ENCODE measurements at places on chromosomes 4 and X. TPM values are rescaled to one million over a fixed set of nuclear protein-coding genes. Genes with fewer than 3 reads are reported as not detected.

Gene MAGEA10
- total RNA-seq = not detected

Gene GABRB1
- total RNA-seq = not detected

Gene FABP2
- total RNA-seq = not detected

Gene PCYT1B
- under 0.01 TPM for total RNA-seq

Gene CSN3
- total RNA-seq = not detected

Gene ZAR1
- 1.8 TPM for total RNA-seq

Gene EDA
- 2.0 TPM for total RNA-seq

Gene TBC1D9
- 21.2 TPM for total RNA-seq

Gene ARR3
- not detected for total RNA-seq

Gene MEPE
- total RNA-seq = not detected

GRCh38 chrX:145190801-145191389 lies 56.4 kb upstream of the SPANXN1 start:
- no peak overlapping the region for H3K4me3 ChIP-seq
- H3K4me1 ChIP-seq = no peaks in the 10 kb centered on the region
- no peak overlapping the region for H3K27ac ChIP-seq
- H3K27me3 ChIP-seq = no peaks in the 10 kb centered on the region
- no peaks in the 10 kb centered on the region for H3K36me3 ChIP-seq

DNA sequence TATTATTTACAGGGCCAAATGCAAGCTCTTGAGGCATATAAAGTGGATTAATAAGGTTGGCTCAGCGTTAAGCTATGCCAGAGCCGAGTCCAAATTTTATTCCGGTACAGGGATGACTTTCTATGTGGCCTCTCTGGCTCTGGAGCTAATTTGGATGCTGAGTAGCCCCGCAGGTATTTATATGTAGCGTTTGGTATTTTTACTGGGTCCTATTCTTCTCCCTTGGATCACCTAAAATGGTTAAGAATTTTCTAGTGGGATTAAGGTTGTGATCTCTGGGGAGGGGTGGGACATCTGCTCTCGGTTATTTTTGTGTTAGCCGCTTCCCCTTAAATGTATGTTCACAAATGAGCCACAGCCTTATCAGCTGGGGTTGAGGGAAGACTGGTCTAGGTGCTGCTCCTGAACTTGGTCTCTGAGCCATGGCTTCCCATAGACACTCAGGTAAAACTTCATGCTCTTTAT lies 49.4 kb downstream of the FHL1 start:
- no peaks in the 10 kb centered on the region for H3K36me3 ChIP-seq
- DNase-seq = no peak
- H3K4me1 ChIP-seq = peaks cover 73% of the 10 kb centered on the region
- H3K4me3 ChIP-seq = peak overlapping the region; percentile 67

- H3K4me3 ChIP-seq = no peak overlapping the region
- no peaks in the 10 kb centered on the region for H3K36me3 ChIP-seq
- no peaks in the 10 kb centered on the region for H3K4me1 ChIP-seq
- no peak overlapping the region for H3K27ac ChIP-seq
- no peak for DNase-seq
These were observed 44.1 kb downstream of the FGFBP1 start for GRCh38 chr4:15894393-15894792.

DNA sequence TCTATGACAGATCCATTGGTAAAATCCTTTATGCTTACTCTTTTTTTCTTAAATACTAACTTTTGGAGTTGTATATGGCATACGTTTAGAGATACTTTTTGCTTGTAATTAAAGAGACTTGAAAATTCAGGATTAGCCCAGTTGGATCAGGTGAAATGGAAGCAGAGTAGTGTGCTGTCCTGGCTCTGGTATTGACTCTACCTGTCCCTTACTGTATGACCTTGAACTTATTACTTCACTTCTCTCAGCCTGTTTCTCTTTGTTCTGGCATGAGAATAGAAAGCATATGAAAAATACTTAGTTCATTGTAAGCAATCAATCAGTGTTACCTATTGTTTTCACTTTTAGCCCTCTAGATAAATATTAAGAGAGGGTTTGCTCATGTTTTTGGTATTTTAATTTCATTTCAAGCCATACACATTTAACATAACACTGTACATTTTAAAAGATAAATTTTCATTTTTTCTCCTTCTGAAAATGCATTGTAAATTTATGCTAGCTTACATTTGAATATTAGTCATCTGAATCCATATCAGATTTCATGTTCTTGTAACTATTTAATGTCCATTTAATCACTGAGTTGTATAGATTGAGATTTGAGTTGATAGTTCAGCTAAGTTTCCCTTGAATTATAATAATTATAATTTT lies 35.9 kb downstream of the GUCY1B1 start:
- H3K27me3 ChIP-seq = no peaks in the 10 kb centered on the region
- no peak overlapping the region for H3K27ac ChIP-seq
- no peak overlapping the region for H3K4me3 ChIP-seq
- H3K36me3 ChIP-seq = peaks cover under 1% of the 10 kb centered on the region
- DNase-seq = no peak

- H3K27me3 ChIP-seq = no peaks in the 10 kb centered on the region
- no peak overlapping the region for H3K4me3 ChIP-seq
- H3K27ac ChIP-seq = no peak overlapping the region
- H3K36me3 ChIP-seq = no peaks in the 10 kb centered on the region
- peaks cover 11% of the 10 kb centered on the region for H3K4me1 ChIP-seq
These were observed 207.1 kb downstream of the PPP3CA start for GRCh38 chr4:101140228-101140627.

GRCh38 chr4:157674699-157675098 lies 454.2 kb downstream of the GRIA2 start:
- no peaks in the 10 kb centered on the region for H3K36me3 ChIP-seq
- peak overlapping the region; percentile 37 for H3K27ac ChIP-seq
- no peak for DNase-seq
- no peak overlapping the region for H3K4me3 ChIP-seq

DNA sequence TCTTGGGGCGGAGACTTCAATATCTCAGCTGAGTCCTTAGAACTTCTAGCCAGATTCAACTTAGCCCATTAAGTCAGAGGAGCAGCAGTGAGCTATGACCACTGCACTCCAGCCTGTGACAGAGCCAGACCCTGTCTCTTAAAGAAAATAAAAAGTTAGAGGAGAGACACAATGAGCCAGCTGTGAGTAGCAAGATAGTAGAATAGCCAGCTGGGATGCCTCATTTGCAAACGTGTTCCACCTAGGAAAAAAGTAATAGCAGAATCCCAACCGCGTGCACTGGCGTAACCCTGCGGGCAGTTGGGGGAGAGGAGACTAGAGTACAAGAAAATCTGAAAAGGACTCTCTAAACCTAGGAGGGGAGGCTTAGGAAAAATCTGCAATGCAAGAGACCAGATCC lies 133.2 kb upstream of the ANXA3 start:
- H3K4me3 ChIP-seq = no peak overlapping the region
- H3K27ac ChIP-seq = no peak overlapping the region
- H3K4me1 ChIP-seq = no peaks in the 10 kb centered on the region
- DNase-seq = no peak

DNA sequence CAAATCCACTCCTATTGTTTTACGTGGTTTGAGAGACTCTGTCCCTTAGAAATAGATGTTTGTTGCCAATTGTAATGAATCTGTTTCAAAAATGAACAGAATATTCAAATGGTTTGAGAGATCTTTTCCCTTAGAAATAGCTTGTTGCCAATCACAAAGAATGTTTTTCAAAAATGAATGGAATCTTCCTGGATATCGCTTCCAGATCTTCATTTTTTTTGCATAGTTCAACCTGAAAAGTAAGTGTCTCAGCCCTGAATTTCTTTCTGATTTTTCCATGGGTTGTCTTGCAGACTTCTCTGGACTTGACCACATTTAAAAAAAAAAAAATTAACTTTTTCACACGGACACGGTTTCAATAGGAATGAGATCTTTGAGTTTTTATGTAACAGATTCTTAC lies 22.7 kb downstream of the SHOX start:
- no peaks in the 10 kb centered on the region for H3K27me3 ChIP-seq
- no peaks in the 10 kb centered on the region for H3K4me1 ChIP-seq
- H3K36me3 ChIP-seq = no peaks in the 10 kb centered on the region
- no peak for DNase-seq
- no peak overlapping the region for H3K27ac ChIP-seq
- H3K4me3 ChIP-seq = no peak overlapping the region

GRCh38 chr4:123520325-123520724 lies 123.7 kb downstream of the SPRY1 start:
- no peak for DNase-seq
- H3K27ac ChIP-seq = no peak overlapping the region
- no peak overlapping the region for H3K4me3 ChIP-seq
- no peaks in the 10 kb centered on the region for H3K36me3 ChIP-seq
- no peaks in the 10 kb centered on the region for H3K27me3 ChIP-seq
- no peaks in the 10 kb centered on the region for H3K4me1 ChIP-seq

GRCh38 chrX:40146262-40147125 lies 48.7 kb upstream of the BCOR start:
- no peaks in the 10 kb centered on the region for H3K27me3 ChIP-seq
- no peaks in the 10 kb centered on the region for H3K36me3 ChIP-seq
- peaks cover 19% of the 10 kb centered on the region for H3K4me1 ChIP-seq
- H3K4me3 ChIP-seq = peak overlapping the region; percentile 78
- DNase-seq = no peak
- no peak overlapping the region for H3K27ac ChIP-seq

GRCh38 chrX:41145920-41146608 lies 60.8 kb downstream of the USP9X start:
- H3K27ac ChIP-seq = no peak overlapping the region
- no peak for DNase-seq
- peaks cover 5% of the 10 kb centered on the region for H3K36me3 ChIP-seq
- H3K27me3 ChIP-seq = no peaks in the 10 kb centered on the region
- no peaks in the 10 kb centered on the region for H3K4me1 ChIP-seq
- no peak overlapping the region for H3K4me3 ChIP-seq

GRCh38 chr4:14582677-14583076 lies 419.6 kb upstream of the CPEB2 start:
- DNase-seq = no peak
- H3K4me1 ChIP-seq = no peaks in the 10 kb centered on the region
- H3K27me3 ChIP-seq = no peaks in the 10 kb centered on the region
- no peak overlapping the region for H3K4me3 ChIP-seq
- no peak overlapping the region for H3K27ac ChIP-seq

- no peaks in the 10 kb centered on the region for H3K27me3 ChIP-seq
- H3K27ac ChIP-seq = no peak overlapping the region
- H3K4me3 ChIP-seq = no peak overlapping the region
- no peaks in the 10 kb centered on the region for H3K4me1 ChIP-seq
- H3K36me3 ChIP-seq = no peaks in the 10 kb centered on the region
- DNase-seq = no peak
These were observed 359.8 kb downstream of the DMD start for GRCh38 chrX:32851556-32851955.

- no peaks in the 10 kb centered on the region for H3K36me3 ChIP-seq
- no peaks in the 10 kb centered on the region for H3K4me1 ChIP-seq
- no peak for DNase-seq
- no peaks in the 10 kb centered on the region for H3K27me3 ChIP-seq
- no peak overlapping the region for H3K27ac ChIP-seq
These were observed 256.7 kb downstream of the FBXW7 start for GRCh38 chr4:152279234-152279566.

DNA sequence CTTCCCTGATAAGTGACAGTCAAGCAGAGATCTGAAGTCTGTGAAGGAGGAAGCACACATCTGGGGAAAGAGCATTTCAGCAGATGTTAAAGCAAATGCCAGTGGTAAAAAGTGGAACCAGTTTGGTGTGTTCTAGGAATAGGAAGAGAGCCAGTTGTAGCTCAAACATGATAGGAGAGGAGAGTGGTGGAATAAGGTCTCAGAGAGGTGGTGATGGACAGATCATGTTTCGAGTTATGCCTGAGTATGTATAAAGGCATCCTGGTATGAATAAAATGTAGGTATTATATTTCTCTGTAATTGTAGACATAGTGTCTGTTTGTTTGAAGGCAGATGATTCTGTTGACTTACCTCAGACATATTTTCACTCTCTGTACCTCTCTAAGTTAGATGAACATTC lies 89.1 kb downstream of the LARP7 start:
- no peaks in the 10 kb centered on the region for H3K36me3 ChIP-seq
- no peak overlapping the region for H3K4me3 ChIP-seq
- H3K27ac ChIP-seq = no peak overlapping the region
- no peak for DNase-seq
- no peaks in the 10 kb centered on the region for H3K27me3 ChIP-seq

DNA sequence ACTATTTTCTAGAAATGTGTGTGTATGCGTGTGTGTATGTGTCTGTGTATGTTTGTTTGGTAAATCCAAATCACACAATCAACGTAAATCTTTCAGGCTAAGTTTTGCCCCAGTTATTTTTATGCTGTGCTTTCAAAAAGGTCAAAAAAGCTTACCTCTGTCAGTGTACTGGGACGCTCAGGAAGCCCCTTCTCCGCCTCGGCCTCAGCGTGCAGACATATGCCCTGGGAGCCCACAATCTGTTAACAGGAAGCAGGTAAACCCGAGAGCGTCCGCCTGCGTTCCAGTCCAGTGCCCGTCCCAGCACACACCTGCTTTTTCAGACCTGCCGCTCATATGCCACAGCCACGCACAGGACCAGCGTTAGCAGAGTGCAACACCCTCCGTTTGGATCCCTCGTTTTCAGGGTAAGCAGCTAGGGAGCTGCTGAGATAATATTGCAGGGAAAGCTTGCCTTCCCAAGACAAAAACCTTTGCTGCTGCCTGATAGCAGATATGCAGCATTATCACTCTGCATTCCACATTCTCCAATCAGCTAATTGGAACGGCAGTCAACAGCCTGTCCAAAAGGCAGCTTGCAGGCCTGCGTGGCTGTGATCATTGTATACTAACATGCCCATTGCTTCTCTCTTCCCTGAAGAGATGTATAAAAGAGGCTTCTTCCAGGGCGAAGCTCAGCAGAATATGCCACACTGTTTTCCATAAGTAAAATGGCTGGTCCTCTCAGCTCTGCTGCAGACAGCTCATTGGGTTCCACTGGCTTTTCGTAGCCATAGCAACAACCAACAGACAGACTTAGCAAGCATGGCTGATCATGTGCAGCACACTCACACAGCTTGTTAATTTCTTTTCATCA lies at the start of gene SORBS2:
TSS of gene SORBS2 (minus strand) at position 686 of the 856 bp plus-strand sequence. CDS start 121,623 bp downstream, outside the sequence.
- no peak for DNase-seq
- no peaks in the 10 kb centered on the region for H3K27me3 ChIP-seq
- H3K27ac ChIP-seq = no peak within 1 kb of the TSS
- H3K36me3 ChIP-seq = no peaks in the 10 kb centered on the region

- H3K27ac ChIP-seq = no peak overlapping the region
- H3K27me3 ChIP-seq = no peaks in the 10 kb centered on the region
- H3K4me3 ChIP-seq = no peak overlapping the region
- no peaks in the 10 kb centered on the region for H3K36me3 ChIP-seq
- no peak for DNase-seq
These were observed 148.1 kb downstream of the VCX3A start for GRCh38 chrX:6386837-6387236.

DNA sequence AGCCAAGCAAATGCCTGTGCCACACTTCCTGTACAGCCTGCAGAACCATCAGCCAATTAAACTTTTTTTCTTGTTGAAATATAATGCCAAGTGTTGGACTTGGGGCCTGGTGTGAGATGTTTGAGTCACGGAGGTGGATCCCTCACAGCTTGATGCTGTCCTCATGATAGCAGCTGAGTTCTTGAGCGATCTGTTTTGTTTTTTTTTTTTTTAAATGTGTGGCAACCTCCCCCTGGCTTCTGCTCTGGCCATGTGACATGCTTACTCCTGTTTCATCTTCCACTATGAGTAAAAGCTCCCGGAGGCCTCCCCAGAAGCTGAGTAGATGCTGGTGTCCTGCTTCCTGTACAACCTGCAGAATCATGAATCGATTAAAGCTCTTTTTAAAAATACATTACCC lies 973.3 kb upstream of the FTHL17 start:
- no peaks in the 10 kb centered on the region for H3K27me3 ChIP-seq
- H3K27ac ChIP-seq = no peak overlapping the region
- DNase-seq = no peak
- no peaks in the 10 kb centered on the region for H3K36me3 ChIP-seq
- H3K4me1 ChIP-seq = no peaks in the 10 kb centered on the region
- no peak overlapping the region for H3K4me3 ChIP-seq

GRCh38 chrX:41081821-41082220 lies 3.4 kb upstream of the USP9X start:
- H3K4me3 ChIP-seq = no peak overlapping the region
- no peak overlapping the region for H3K27ac ChIP-seq
- H3K36me3 ChIP-seq = no peaks in the 10 kb centered on the region
- no peaks in the 10 kb centered on the region for H3K4me1 ChIP-seq
- no peak for DNase-seq
